ENCODE measurements at places on chromosomes 16 and 17. TPM values are rescaled to one million over a fixed set of nuclear protein-coding genes. Genes with fewer than 3 reads are reported as not detected.

The TBC1D3 gene
- total RNA-seq: not detected

GRCh38 chr17:12457493-12457892, 208.2 kb upstream of the MYOCD start:
- no peak for DNase-seq

DNA sequence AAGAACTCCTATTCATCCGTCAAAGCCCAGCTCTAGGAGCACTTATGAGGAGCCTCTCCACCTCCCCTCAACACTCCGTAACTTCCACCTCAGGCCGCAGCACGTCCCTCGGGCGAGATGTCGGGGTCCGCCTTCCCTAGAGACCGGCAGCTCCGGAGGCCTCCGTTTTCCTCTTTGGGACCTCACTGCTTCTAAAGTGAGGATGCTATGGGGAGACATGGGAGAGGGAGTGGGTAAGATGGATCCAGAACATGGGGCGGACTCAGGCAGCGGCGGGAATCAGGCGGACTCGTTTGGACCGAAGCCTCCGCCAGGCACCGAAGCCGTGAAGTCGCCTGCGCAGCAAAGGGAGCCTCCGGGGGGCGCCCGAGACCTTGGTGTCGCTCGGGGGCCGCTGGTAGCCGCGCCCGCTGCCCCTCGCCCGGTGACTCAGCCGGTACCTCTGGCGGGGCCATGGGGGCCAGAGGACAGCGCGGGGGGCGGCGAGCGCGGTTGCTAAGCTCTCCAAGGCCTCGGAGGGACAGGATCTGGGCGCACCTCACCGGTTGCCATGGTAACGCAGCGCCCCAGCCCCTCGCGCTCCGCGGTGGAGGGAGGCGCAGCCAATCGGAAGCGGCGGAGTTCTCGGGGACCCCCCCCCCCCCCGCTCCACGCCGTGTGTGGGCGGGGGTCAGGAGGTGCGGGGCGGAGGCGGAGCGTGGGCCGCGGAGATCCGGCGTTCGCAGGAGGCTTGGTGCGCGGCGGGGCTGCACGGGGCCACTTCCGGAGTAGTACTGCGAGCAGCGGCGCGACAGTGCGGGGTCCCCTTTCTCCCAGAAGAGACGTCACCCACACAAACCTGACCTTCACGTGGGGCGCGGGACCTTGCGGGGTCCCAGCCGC, 1.3 kb upstream of the HIC1 start:
- DNase-seq: peak; percentile 85

- DNase-seq: no peak
Measured at GRCh38 chr16:7526736-7527135, 194.1 kb downstream of the RBFOX1 start.

GRCh38 chr17:76270770-76271668, 5.9 kb downstream of the UBALD2 start:
- DNase-seq: no peak

The MMP28 gene
- 10.5 TPM for total RNA-seq

The COX6A2 gene
- total RNA-seq: 564 TPM

- DNase-seq: no peak
Measured at GRCh38 chr16:78695391-78695790, 595.9 kb downstream of the WWOX start.

DNA sequence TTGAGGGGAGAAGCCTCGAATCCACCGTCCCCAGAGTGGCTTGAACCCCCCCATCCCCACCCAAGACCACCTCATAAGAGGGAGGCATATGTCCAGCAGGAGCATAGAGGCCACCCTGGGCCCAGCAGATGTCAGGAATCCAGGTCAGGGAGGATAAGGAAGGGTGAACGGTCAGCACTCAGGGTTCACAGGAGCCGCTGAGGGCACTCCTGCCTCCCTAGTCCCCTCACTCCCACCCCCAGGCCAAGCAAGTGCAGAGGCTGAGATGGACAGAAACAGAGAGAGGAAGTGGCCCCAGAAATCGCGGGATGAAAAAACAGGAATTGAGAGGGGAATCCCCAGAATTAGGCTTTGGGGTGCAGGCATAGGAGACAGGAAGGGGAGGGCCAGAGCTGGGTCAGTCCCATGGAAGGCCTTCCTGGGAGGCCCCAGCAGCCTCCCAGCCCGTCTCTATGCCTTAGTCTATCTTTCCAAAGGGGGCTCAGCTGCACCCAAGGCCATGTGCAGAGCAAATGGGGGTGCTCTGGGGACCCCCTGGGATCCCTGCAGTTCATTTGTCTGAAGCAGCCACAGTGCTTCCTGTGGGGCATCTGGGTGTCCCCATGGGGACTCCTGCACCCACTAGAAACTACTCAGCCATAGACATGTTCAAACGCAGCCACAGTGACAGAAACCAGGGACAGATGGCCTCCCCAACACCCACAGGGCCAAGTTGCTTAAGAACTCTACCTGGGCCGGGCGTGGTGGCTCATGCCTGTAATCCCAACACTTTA, 1.7 kb downstream of the CMTM3 start:
- no peak for DNase-seq

DNA sequence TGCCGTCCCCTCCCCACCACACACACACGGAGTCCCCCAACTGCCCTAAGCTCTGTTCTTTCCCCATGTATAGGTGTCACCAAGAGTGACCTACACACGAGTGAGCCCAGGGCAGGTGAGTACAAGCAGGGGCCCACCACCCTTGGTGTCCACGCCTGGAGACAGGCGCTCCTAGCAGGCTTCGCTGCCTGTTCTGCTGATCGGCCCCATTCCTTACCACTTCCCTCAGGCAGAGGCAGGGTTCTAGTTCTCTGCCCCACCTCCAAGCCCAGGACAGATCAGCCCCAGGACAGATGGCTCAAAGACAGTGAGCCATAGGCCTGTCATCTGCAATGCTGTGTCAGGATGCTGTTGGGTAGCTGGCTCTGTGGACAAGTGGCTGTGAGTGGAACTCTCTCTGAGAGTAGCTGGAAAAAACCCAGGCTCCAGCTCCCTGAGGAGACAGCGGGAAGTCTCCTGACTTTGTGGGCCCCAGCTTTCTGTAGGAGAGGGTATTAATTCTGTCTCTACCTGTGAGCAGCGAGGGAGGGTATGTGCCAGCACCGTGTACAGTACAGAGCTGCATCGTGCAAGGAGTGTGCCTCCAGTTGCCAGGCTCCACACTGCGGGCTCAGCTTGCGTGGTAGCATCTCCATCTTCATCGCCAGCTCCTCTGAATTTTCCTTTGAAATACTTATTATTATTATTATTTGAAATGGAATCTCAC, 897 bp downstream of the TP53I13 start:
- DNase-seq: peak; percentile 59

- no peak for DNase-seq
Measured at GRCh38 chr17:27038676-27039075, 255.2 kb upstream of the WSB1 start.

DNA sequence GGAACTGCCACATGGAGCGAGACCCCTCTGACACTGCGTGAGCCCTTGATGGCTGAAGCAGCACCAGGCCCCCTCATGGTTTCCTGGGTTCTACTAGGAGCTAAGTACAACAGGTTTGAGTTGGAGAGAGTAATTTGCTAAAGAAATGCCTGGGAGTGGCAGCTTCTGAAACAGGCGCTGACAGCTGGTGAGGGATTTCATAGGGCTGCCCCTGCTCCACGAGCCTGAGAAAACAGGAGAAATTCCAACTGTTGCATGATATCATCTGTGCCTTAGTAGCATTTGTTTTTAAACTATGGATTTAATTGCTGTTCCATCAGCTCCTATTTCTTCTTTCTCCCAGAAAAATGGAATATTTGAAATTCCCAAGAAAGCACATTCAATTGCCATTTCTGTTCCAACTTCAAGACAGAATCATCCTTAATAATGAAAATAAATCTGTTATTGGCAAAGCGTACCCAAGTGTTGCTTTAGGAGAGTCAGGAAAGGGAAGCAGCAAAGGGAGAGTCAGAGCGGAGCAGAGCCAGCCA, 78.8 kb upstream of the ANKFN1 start:
- DNase-seq: no peak

DNA sequence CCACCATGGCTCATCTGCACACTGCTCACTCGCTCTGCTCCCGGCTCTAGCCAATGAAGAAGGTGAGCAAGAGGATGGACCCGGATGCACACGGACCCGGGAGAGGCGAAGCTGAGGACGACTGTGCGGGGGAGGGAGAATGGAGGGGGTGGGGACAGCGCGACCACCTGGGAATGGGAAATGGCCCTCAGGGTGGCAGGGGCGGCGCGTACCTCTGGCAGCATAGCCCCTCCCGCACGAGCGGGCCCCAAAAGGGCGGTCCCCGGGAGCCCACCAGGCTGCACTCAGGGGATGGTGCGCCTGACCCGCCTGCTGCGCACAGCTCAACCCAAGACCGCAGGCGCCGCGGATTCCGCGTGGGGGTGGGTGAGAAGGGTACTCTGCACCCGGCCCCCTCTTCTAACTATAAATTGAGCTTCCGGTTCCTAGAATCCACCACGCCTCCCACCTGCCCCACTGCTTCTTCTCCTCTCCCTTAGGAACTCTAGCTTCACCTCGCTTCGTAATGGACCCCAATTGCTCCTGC, 6.1 kb downstream of the MT1H start:
- no peak for DNase-seq

The ARL5C gene
- not detected for total RNA-seq

- DNase-seq: no peak
Measured at GRCh38 chr16:13390093-13390985, 488.9 kb downstream of the SHISA9 start.

DNA sequence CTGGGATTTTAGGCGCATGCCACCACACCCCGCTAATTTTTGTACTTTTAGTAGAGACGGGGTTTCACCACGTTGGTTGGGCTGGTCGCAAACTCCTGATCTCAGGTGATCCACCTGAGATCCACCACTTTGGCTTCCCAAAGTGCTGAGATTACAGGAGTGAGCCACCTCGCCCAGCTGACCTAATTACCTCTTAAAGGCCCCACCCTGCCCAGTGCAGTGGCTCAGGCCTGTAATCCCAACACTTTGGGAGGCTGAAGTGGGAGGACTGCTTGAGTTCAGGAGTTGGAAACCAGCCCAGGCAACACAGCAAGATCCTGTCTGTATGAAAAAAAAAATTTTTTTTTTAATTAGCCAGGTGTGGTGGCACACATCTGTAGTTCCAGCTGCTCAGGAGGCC, 2.9 kb upstream of the COASY start:
- DNase-seq: no peak

DNA sequence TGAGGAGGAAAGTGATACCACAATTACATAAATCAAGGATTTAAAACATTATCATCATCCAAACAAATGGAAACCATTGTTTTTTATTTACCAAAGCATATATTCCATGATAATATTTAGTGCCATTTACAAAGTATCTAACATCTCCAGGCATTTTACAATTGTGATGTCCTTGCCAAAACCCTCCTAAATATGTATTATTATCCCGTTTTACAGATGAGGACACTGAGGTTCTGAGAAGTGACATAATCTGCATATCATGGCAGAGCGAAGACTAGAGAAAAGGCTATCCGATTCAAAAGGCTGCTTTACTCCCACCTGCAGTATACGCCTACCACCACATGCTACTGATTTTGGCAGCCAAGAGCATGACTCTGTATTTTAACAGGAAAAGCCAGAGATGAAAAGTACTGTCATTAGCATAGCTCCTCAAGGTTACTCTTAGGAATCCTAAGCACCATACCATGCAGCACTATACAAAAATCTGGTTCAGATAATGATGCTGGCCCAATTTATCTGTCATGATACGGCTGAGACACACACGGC, 301.4 kb downstream of the CA10 start:
- no peak for DNase-seq

The KLHL10 gene
- not detected for total RNA-seq

The KRTAP4-9 gene
- total RNA-seq: not detected

DNA sequence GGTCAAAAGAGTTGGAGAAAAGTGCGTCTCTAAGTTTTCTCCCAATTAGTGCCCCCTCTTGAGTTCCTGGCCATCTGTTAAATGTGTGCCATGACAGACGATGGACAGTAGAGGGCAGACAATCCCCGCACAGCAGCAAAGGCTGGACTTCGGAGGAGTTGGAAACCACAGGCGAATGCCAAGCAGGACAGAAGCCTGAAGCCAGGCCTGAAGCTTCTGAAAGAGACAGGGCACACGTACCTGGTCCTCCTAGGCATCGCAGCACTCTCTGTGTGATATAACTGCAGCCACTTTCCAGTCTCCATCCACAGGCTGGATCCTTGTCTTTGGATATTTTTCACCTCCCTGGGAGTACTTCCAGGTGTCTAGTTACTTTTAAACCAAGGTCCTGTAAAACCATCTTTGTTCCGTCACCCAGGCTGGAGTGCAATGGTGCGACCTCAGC, 14.5 kb downstream of the C17orf100 start:
- peak; percentile 80 for DNase-seq

DNA sequence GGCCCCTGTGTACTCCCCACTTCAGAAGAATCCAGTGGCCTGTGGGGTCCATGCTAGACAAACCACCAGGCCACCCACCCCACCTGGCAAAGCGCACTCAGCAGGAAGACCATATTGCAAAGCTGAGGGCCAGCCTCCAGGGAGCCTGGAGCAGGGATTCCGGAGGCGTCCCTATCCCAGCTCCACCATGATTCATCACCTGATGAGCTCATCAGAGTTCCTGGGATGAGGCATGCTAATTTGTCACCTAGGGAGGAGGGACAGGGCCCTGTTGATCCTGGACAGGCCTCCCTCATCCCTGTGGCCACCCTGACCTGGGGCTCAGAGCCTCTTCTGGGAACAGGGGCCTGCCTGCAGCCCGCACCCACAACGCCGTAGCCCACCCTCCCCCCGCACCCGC, 131.6 kb upstream of the PLCG2 start:
- DNase-seq: no peak

The TEDC2 gene
- 4.1 TPM for total RNA-seq

DNA sequence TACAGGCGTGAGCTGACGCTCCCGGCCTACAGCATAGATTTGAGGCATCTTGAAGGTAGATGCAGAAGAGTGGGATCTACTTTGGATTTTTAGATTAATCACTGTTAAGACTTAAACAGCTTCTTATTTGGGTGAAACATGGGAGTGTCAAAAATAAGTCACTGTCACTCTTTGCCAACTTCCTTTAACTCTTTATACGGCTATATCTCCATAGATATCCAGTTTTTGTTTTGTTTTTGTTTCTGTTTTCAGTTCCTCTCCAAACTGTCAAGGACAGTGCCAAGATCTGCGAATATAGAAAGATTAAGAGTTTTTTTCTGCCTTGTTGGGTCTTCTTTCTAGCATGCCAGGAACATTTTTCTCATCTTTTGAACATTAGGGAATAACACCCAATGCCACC, 706.1 kb downstream of the WWOX start:
- DNase-seq: no peak

DNA sequence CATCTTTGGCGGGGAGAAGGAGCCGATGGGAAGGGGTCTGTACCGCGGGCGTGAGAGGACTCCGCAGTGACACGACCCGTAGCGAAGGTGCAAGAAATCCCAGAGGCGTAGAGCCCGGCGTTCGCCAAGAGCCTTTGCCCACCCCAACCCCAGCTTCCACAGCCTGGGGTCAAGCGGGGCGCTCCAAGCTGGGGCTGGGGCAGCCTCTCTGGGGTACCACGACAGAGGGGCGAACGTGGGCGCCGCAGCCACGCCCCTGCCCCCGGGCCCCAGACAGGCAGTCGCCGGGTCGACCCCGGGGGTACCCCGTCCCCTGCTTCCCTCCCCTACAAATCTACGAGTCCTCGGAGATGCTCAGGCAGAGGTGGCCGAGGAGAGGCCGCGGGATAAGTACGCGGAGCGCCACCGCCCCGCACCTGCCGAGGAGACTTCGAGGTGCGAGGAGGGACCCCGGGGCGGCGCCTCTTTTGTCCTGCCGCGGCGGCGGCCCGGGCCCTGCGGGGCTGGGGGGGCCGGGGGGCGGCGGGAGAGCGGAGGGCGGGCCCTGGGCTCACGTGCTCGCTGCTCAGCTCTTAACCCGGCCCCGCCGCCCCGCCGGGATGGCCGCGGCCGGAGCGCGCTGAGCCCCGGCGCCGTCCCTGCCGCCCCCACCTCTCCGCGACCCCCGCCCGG, at the start of gene ADAM11:
ADAM11 (plus strand) TSS at position 575 of the 672 bp plus-strand sequence. CDS start 212 bp downstream, outside the sequence.
- DNase-seq: no peak

The CDH1 gene
- 1.4 TPM for total RNA-seq

The ADAM11 gene
- 6.8 TPM for total RNA-seq

All from right atrium auricular region (tissue), 2 donors.